Stimulated activated CD4-positive, alpha-beta T cell treated with anti-CD3 and anti-CD28 coated beads, Interleukin-1b, Interleukin-23, amount 100 ng/mL, for 1 hour (primary cell): ENCODE measurements at places on chromosomes 7 and 10.
A peak's percentile ranks its signal among the peaks of the same experiment; 100 is the strongest.

DNA sequence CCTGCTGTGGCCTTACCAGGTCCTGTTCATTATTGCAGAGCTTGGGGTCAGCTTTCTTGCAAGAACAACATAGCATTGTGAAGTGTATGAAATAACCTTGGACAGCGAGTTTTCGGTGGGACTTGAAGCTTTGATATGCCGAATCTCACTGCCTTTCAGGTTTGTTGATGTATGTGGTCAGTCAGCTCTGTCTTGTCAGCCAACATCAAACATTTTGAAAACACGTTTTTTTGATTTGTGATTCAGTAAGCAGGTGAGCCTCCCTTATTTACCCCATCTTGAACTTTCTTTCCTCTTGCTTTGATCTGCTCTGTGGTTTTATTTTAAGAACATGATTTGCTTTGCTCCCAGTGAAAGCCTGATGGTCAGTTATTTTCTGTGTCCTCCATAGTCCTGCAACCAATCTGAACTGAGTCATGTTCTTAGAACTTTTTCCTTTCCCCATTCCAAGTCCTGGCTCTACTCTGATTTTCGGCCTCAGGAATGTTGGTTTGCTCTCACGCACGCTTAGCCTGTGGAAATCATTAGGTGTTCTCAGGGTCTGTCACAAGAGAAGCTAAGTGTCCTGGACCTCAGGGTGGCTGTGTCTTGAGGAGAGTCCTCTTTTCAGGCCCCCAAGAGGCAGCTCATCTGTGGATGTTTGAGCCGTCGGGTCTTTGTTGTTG is 8.7 kb downstream of the WBP1L start:
- DNase-seq = no peak

DNA sequence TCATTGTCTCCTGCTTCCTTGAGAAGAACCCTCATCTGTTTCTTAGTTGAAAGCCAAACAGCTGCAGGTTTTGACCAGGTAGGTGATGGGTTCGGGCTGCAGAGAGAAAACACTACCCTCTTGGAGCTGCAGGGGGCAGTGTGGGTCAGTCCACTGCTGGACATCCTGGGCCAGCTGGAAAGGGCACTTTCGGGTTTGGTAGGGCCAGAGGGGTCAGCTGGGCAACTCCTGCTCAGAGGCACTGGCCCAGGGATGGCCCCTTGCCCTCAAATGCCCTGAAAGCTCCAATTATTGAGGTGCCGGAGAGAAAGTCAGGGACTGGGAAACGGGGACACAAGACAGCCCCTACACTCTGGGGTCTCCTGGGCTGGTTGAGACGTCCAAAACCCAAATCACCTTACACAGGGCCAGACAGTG is 90.7 kb downstream of the MKI67 start:
- DNase-seq = peak; percentile 48

GRCh38 chr10:119355930-119356329 is 148.6 kb downstream of the GRK5 start:
- no peak for DNase-seq

- no peak for DNase-seq
Measured at GRCh38 chr10:56632537-56632936, 271.5 kb upstream of the ZWINT start.

GRCh38 chr10:67770537-67770936 is 67.5 kb downstream of the DNAJC12 start:
- no peak for DNase-seq

DNA sequence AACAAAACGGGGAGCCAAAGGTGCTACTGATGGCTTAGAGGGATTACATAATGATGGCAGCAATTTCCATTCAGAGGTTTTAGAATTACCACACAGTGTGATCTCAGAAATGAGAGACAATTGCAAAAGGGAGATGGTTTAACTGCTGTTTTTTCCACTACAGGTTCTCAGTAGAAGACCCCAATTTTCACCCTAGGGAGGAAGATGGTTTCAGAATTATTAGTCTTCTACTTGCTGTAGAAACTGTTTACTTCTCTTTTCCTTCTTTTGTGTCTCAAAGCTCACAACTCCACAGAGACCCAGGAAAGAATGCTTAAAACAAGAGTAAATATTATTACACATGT is 226.5 kb downstream of the INHBA start:
- no peak for DNase-seq

- DNase-seq = no peak
Measured at GRCh38 chr10:95833042-95833610, 74.6 kb upstream of the CC2D2B start.
